Stimulated activated CD8-positive, alpha-beta memory T cell treated with anti-CD3 and anti-CD28 coated beads, Interleukin-15, amount 100 ng/mL, for 4 hours (primary cell): ENCODE measurements at places on chromosomes 4 and X.

DNA sequence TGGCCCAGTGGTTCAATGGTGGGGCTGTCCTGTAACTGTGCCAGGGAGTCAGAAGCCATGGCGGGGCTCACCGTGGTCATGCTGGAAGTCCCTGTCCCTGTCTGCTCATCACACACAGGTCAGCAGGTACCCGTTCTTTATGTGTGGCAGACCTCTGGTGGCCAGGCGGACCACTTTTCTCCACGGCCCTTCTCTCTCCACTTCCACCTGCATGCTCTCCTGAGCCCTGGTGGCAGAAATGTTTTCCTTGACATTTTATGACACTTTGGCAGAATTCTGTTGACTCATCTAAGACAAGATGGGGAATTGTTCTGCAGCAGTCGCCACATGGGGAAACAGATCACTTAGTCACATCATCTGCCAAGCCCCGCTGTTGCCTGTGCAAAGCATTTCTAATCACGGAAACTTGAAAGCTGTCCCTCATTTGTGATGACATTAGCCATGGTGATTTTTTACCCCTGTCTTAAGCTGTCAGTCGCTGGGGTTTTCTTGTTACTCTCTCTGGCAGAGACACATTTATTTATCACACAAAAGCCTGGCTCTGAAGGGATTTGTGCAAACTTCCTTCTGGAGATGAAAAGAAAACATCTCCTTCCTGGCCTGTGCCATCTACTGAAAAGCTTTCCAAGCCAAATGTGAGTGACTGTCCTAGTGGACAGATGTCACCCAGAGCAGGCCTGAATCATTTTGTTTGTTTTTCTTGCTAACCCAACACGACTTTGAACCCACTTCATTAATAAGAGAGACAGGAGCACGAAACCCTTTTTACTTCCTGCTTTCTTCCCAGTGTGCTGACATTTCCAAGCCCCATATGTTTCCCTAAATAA is 38.8 kb upstream of the STIM2 start:
- DNase-seq, result no peak

DNA sequence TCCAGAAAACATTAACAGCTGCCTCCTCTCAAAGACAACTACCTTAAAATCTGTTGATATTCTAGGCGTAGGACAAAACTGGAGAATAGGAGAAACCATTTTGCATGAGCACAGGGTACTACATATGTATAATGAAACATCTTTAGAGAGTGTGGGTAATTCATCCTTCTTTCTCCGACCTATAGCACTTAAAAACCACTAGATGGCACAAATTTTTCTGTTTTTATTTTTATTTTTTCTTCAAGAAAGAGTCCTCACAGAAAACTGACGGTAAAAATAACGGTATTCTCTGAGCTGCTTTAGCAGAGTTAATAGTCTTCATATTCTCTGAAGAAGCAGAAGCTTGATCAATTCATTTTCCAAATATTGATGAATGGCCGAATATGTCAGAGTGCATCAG is 14.6 kb downstream of the SMIM31 start:
- no peak for DNase-seq

DNA sequence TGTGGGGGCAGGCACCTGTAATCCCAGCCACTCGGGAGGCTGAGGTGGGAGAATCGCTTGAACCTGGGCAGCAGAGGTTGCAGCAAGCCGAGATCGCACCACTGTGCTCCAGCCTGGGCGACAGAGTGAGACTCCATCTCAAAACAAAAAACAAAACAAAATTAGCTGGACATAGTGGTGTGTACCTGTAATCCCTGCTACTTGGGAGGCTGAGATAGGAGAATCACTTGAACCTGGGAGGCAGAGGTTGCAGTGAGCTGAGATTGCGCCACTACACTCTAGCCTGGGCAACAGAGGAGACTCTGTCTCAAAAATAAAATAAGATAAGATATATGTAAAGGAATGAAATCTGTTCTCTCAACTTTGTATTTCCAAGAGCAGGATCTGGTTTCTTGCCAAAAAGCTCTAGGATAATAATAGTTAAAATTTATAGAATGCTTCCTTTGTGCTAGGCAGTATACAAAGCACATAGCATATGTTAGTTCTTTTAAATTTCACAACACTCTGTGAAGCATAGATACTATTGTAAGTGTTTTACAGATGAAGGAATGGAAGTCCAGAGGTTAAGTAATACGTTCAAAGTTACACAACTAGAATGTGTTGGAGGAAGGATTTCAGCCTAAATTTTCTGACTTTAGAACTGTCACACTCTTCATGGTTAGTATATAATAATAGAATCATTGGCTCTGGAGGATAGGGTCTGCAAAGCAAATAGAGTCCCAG is 10.3 kb downstream of the MRPL1 start:
- DNase-seq, result no peak

DNA sequence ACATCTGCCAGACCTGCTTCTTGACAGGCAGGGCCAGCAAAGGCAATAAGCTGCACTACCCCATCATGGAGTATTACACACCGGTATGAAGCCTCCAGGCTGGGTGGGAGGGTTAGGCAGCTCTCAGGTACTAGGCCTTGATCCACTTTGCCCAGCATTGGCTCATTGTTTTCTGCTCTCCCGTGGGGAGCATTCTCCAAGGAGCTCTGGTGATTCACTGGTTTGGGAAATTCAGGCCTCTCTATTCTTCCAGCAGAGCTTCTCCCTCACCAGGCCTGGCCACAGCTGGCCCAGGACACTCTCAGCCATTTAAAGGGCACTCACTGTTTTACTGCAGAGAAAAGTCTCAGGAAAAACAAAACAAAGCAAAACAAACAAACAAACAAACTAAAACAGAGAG is 33.0 kb downstream of the DRP2 start:
- no peak for DNase-seq

DNA sequence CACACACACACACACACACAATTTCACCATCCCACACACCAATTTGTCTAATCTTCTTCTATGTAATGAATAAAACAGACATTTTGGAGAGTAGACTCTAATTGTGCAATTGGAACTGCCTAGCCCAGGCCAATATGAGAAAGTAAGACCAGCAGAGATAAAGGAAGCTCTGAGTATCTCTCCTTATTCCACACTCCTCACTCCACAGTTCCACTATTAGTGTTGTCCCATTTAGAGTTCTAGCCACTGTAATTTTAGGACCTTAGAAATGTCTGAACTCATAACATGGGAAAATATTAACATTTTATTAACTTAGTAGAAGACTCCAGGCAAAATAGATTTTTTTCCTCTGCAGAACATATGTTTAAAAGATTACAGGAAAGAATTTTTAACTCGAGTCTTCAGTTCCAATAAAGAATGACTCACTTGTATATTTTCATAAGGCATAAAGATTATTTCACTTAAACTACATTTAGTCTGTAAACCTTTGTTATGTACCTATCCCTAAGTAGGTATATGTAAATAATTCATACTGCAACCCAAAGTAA is 297.6 kb upstream of the INTU start:
- no peak for DNase-seq

DNA sequence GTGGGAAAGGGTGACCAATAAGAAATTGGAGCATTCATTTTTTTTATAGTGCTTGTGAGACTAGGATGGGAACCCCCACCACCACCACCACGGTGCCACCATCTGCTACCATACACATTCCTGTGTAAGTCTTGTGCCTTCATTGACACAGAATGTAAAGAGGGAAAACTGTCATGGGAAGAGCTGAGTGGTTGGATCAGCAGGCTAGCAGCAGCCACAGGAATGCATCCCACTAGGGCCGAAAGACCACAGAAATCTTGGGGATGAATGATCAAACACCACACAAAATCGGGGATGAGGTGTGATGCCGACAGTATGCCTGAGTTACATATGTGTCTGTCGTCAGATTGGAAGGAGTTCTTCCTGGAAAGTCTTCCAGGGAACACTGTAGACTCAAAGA is 69.2 kb downstream of the SRPX start:
- no peak for DNase-seq
